ENCODE measurements at places on chromosomes 1 and 21. TPM values are rescaled to one million over a fixed set of nuclear protein-coding genes. Genes with fewer than 3 reads are reported as not detected.

The MCOLN2 gene
- total RNA-seq: 2.1 TPM

The ABL2 gene
- 24.8 TPM for total RNA-seq

The OR10J4 gene
- total RNA-seq: not detected

The FCRL2 gene
- total RNA-seq: not detected

The PM20D1 gene
- total RNA-seq: not detected

The PCSK9 gene
- 2.3 TPM for total RNA-seq

The HSPA13 gene
- total RNA-seq: 13.9 TPM

The CYP2J2 gene
- 0.12 TPM for total RNA-seq
